ENCODE measurements at places on chromosomes 16 and 17.

DNA sequence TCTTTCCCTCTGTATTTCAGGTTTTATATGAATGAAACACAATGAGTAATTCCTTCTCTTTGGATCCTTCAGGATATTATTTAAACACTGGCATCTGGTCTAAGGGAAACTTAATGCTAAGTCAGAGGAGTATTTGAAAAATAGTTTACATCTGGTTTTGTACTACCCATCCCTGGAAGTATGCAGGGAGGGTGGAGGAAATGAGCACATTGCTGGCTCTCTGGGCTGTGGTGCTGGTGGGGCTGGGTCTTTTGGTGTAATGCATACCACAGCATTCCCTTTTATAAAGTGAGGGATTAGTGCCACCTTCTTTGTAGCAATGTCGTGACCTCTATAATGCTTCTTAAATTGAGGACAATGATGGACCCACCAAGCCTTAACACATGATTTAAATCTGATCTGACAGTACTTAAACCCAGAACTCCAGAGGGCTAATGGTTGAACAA lies 105.5 kb upstream of the AXIN2 start:
- DNase-seq: no peak

DNA sequence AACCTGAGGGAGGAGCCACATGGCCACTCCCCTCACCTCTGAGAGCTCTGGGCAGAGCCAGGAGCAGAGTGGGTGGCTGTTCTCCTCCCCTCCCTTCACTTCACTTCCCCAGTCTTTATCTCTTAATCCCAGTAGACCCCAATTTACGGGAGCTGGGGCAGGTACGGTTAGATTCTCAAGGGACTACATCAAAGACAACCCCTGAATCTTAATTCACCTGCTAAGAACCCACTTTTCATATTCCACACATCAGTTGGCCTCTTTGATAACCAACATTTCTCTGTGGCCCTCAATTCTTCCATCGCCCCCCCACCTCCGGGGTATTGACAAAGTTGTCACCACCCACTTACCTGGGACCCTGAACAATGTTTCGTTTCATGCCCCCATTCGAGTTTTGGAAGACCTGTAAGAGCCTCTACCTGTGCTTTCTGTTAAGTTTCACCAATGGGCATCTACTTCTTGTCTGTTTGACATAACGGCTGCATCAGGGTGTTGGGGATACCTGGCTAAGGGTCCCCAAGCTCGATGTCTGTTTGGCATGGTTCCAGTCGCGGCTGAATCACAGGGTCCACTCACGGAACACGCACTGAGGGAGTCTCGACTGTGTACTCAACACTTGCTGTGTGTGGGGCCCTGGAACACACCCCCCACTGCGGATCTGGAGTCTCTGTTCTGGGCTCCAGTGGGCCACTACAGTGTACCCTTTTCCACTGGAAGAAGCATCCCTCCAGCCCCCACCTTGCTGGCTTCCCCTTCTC lies 27.8 kb downstream of the SLC38A8 start:
- no peak for DNase-seq

DNA sequence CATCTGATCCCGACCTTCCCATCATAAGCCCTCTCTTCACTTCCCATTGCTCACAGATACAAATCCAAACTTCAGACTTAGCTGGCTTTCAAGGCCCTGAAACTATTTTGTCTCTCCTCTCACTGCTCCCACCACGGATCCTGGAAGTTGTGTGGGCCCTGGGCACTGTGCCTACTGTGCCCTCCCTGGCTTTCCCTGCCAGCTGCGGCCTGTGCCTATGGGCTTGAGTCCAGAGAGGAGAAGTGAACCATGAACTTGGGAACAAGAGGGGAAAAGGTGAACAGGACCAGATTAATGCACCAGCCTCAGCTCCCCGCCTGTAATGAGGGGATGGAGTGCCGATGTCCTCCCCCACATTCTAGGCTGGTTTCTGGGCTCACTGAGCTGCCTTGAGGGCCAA lies 18.9 kb upstream of the KCNJ12 start:
- no peak for DNase-seq

DNA sequence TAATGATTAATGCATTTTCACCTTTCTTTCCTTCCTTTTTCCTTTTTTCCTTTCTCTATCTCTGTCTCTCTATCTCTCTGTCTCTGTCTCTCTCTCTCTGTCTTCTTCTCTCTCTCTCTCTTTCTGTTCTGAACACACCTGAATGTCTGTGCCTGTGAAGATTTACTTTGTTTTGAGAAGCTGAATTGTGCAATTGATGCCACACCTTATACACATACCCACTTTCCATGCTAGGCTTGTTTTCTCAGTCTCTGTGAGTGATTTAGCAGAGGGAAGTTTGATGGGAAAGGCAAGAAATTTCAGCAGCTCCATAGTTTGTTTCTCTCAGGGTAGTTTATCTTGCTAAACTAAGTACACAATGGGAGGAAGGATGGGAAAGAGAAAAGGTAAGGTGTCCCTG lies 9.3 kb upstream of the CAPNS2 start:
- no peak for DNase-seq

GRCh38 chr17:41551365-41551764 lies 20.5 kb downstream of the KRT9 start:
- DNase-seq: no peak

DNA sequence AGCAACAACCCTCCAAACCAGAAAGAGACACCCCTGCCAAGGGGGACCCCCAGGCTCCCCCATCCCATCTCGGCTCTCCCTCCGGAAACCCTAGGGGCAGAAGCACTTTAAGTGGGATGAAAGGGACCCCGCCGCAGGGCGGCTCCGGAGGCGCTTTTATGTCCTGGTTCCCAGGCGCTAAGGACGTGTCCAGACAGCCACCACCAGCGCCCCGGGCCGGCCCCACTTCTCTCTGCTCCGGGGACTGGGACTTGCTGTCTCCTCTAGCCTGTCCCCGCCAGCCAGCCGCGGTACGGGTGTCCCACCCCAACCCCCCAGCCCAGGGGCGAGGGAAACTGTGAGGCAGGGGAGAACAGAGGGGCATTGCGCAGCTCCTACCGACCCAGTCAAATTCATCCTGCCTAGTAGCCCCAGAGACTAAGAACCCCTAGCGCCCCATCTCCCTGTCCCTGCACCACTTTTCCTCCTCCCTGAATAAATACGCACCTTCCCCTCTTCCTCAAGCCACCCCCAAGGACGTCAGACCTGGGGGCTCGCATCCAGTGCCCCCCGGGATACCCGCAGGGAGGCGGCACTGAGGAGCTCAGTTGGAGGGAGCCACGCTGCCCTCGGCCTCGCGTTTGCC lies 4.1 kb downstream of the SP6 start:
- no peak for DNase-seq

DNA sequence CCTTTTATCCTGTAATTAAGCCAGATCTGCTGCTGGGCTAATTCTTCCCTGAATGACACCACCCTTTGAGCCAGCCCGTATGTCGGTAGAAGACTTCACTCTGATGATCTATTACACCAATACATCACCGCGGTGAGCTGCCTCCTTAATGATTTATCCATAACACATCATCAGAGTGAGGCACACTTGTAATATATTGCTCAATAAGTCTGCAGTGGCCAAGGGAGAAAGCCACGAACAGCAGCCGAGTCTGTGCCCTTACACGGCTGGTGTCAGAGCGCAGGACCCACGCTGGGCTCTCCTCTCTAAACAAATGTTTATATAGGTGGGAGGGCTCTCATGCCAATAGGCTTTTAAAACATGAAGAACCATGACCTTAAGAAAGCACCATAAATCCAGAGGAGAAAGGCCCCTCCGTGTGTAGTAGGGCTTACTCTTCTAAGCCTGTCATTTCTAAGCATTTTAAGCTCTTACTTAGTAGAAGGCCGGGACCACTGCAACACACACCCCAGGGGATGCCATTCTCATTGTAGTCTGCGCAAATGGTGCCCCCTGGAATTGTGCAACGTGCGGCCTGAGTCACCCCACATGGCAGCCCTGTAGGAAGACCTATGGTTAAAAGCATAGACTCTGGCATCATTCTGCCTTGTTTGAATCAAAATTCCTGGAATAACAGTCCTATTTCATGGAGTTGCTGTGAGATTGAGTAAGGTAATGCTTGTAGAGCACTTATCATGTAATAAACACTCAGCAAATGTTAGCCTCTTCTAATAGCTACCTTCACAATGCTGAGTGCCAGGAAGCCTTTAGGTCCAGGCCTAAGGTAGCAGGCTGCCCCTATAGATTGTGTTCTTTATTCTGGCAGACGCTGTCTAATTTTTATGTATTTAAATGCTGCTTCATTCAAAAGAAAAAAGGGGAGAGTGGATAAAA lies 26.1 kb downstream of the MRPS23 start:
- no peak for DNase-seq
